ENCODE measurements at places on chromosomes 2 and 18. TPM values are rescaled to one million over a fixed set of nuclear protein-coding genes. Genes with fewer than 3 reads are reported as not detected.

DNA sequence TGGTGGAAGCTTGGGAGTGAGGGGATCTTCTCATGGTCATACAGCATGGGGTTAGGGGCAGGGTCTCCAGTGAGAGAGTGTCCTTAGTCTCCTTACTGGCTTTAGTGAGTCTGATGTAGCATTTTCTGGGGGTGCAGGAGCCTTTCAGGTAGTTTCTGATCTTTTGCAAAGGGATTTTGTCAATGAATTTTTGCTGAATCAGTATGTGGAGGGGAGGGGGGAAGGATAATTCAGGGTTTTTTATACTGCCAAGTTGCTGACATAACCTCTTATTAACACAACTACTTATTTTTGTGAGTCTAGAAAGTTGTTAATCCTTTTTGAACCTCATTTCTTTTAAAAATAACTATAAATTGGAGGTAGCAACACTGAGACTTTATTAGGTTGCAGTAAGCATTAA lies 35.3 kb upstream of the ZDBF2 start:
- no peak for DNase-seq

DNA sequence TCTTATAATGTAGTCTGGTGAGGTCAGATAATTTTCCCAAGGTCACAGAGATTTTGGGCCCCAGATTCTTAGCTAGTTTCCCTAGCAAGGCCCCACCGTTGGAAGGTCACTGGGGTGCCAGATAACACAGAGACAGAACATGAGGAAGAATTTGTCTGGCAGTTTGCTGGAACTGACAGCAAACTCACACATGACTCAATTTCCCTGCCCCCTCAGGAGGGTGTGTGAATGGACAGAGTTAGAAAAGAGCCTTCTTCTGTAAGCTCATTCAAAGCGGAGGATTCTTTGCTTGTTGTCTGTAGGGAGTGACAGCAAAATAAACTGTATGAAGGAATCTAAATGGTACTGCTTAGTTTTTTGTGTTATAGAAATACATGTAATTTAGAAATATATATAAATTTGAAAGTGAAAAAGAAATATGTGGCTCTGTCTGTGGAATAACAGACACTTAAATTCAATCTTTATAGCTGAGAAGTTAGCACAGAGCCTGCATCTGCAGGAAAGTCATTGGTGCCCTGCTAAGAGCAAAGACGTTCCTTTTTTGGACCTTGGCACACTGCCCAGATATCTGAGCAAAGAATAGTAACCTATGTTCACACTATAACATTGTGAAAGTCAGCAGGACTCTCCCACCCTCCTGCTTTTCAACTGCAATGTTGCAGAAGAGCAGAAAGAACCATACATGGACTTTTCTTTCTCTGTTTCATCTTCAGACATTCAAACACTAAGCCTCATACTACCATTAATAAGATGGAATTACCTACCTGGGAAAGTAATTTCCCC lies 2.1 kb downstream of the MDH1 start:
- no peak for DNase-seq

GRCh38 chr2:61179701-61180639 lies 18.0 kb downstream of the C2orf74 start:
- no peak for DNase-seq

GRCh38 chr2:50018921-50019320 lies 864.6 kb upstream of the FSHR start:
- DNase-seq, result no peak

- no peak for DNase-seq
Measured at GRCh38 chr18:32937597-32937996, 164.8 kb upstream of the KLHL14 start.

- DNase-seq, result peak; percentile 73
Measured at GRCh38 chr2:172098650-172099471, 3.8 kb downstream of the DLX2 start.

DNA sequence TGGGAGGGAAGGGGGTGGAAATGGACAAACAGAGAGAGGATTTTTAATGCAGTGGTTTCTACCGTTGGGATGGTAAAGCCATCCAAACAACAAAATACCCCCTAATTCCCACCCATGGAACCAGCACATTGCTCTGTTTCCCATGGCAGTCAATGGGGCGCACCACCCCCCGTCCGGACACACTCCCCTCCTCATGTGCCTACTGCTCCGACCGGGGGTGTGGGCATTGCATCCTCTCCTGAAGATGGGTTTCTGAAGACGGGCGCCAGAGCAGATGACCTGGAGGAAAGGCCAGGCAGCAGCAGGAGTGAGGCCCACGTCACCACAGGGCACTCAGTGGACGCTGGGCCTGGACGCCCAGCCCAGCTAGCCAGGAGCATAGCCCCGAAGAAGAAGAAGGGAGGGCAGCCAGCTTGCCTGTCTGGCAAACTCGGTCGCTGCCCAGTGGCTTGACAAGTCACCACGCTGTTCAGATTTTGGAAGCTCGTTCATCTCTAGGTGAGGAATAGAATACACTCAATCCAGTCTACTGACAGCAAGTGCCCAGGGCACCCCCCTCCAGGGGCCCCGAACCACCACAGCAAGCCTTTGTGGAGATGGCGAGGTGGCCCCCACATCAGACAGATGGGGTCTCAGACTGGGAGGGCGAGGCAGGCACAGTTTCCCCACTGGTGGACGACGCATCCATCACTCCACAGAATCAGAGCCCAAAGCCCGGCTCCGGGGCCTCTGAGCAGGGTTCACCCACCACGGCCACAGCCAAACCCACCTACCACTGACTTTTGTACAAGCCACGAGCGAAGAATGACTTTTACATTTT lies 296.2 kb upstream of the SALL3 start:
- no peak for DNase-seq

GRCh38 chr2:118667348-118667747 lies 180.1 kb downstream of the EN1 start:
- DNase-seq, result no peak

GRCh38 chr2:16625201-16625729 lies 40.4 kb downstream of the CYRIA start:
- no peak for DNase-seq

DNA sequence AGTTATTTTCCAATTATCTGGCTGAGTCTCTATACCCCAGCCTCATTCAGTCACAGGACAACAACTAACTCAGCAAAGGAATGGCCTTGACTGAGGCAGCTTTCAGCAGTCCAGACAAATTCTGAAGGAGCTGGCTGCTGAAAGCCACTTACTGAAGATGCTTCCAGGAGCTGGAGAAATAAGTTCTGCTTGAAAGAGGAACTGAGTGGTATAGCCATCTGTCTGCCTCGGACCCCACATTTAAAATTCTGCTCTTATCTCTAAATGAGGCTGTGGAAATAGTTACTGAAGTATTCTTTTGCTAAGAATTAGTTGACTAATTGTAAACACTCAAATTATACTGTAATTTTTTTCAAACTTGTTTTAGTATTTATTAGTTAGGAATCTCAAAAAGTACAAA lies 9.1 kb upstream of the GPD2 start:
- DNase-seq, result no peak

GRCh38 chr18:8177330-8178016 lies 431.8 kb upstream of the RAB12 start:
- no peak for DNase-seq

DNA sequence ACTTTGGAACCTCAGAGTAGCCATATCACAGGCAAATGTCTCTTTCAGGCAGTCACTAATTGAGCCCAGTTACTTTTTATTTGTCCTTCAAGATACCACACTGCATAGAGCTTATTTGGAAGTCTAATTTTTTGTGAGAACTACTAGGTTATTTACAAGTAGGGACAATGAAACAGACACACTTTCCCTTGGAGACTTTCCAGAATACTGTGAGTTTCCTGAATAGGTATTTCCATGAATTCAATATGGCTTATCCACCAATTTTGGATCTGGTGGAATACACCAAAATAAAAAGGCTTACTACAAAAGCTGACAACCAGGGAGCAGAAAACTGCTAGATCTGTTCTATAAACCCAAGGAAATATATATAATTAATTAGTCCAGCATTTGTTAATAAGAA lies 83.3 kb downstream of the NRXN1 start:
- DNase-seq, result no peak

DNA sequence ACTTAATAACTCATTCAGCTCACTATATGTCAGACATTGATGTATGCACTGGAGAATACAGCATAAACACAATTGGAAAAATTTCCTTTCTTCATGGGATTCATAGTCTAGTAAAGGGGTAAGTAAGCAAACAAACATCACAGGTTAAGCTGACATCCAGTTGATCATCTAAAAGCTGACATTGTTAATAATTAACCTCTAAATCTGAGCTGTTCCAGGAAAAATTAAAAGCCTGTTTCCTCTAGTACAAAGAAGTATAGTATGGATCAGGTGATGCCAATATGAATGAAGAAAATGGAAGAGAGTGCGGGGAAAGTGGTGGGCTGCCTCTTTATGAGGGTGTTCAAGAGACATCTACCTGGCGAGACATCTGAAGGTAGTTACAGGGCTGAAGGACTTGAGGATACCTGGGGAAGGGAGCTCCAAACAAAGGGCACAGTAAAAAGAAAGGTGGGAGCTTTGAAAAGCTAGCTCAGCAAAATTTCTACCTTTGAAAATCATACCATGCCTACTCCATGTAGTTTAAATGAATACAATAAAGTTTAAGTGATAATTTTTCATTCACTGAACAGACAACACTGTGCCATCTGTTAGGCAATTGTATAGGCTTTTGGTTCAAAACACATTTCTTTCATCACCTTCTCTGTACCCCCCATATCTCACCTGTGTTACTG lies 619.3 kb downstream of the TRIB2 start:
- no peak for DNase-seq

DNA sequence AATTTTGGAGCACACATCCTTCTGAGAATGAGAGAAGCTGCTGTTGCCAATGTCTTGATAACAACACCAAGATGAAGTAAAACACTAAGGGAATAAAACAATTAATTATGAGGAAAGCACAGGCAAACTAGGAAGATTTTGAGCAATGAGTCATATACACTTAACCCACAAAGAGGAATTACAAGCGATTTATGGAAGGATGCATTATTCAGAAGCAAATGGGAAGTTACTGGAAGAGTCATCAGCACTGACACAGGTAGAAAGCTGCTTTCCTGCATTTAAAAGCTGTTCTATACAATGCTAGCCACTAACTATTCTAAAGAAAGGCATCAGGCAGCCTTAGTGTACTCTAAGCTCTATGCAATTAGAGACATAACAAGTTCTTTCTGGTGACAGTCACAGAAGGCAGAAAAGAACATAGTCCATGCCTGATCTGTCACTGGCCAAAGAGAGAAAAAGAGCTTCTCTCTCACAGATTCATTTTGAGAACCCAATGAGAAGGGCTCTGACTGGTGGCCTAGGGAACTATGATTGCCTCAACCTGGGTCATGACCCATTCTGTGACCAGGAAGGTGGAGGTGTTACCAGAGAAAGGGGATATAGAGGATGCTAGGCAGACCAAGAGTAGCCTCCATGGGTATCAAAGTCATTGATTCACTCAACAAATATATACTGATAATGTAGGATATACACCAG lies 45.4 kb downstream of the M1AP start:
- DNase-seq, result no peak

- DNase-seq, result no peak
Measured at GRCh38 chr2:238596571-238597551, 170.1 kb downstream of the ASB1 start.

DNA sequence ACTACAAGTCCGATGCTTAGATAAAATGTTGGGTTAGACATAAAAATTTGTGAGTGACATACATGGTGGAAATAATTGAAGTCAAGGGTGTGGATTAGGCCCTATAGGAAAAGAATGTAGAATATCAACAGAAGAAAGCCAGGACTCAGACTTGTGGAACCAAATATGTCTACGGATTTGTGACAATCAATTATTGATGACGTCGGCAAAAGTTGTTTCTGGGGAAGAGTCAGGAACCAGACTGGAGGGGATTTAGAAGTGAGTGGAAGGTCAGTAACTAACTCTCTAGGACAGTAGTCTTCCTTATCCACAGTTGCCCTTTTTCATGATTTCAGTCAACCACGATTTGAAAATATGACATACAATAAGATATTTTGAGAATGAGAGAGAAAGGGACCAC lies 130.9 kb upstream of the TANK start:
- no peak for DNase-seq

DNA sequence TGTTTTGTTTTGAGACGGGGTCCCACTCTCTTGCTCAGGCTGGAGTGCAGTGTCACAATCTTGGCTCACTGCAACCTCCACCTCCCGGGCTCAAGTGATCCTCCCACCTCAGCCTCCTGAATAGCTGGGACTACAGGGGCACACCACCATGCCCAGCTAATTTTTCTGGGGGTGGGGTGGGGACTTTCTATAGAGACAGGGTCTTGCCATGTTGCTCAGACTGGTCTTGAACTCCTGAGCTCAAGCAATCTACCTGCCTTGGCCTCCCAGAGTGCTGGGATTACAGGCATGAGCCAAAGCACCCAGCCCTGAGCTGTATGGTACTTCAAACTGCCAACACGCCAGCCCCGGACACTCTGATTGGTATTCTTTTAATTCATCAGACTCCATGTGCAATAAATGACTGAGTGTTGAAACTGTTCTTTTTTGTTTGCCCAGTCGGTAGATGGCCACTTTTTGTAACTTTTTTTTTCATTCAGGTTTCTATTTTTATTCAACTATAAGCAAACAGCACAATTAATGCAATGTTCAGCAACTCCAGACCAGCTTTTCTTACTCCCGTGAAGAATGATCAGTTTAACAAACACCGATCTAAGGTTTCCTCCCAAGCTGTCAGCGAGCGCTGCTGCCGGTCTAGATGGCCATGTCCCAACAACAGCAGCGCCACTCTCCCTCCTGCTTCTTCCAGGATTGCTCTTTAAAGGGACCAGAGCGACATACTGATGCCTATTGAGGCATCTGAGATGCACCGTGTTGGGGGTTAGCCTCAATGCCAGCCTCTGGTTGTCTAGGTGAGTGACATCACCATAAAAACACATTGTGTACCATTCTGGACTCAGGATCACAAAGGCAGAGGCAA lies 12.5 kb upstream of the TGOLN2 start:
- DNase-seq, result no peak

GRCh38 chr18:48910972-48911545 lies 39.7 kb downstream of the SMAD7 start:
- DNase-seq, result no peak

GRCh38 chr18:56565551-56566345 lies 72.6 kb downstream of the TXNL1 start:
- no peak for DNase-seq

GRCh38 chr2:65193446-65193845 lies 34.2 kb upstream of the ACTR2 start:
- DNase-seq, result no peak

GRCh38 chr2:117835990-117836760 lies 21.7 kb downstream of the DDX18 start:
- DNase-seq, result peak; percentile 63

Gene HNMT
- total RNA-seq, result not detected

Gene MARCO
- total RNA-seq, result not detected

Gene CASP10
- 17.4 TPM for total RNA-seq

Gene DAPL1
- not detected for total RNA-seq

Gene POTEI
- total RNA-seq, result not detected

Gene SLC38A11
- total RNA-seq, result not detected

Gene GNLY
- 143 TPM for total RNA-seq

Gene TRPM8
- total RNA-seq, result not detected

Gene LYPD6B
- total RNA-seq, result not detected

Gene TMEM247
- not detected for total RNA-seq

Gene RBM45
- 10.8 TPM for total RNA-seq

Gene TMX3
- total RNA-seq, result 69.5 TPM

Gene MAPRE2
- 53.4 TPM for total RNA-seq

Gene RAB27B
- 0.19 TPM for total RNA-seq

Gene GCG
- not detected for total RNA-seq

Gene GALNT14
- total RNA-seq, result 0.81 TPM

Gene CREB1
- total RNA-seq, result 143 TPM

Gene MYCN
- total RNA-seq, result 0.12 TPM

Gene SCN1A
- not detected for total RNA-seq
